ELR (cell line): ENCODE measurements at places on chromosomes 12 and 14.

DNA sequence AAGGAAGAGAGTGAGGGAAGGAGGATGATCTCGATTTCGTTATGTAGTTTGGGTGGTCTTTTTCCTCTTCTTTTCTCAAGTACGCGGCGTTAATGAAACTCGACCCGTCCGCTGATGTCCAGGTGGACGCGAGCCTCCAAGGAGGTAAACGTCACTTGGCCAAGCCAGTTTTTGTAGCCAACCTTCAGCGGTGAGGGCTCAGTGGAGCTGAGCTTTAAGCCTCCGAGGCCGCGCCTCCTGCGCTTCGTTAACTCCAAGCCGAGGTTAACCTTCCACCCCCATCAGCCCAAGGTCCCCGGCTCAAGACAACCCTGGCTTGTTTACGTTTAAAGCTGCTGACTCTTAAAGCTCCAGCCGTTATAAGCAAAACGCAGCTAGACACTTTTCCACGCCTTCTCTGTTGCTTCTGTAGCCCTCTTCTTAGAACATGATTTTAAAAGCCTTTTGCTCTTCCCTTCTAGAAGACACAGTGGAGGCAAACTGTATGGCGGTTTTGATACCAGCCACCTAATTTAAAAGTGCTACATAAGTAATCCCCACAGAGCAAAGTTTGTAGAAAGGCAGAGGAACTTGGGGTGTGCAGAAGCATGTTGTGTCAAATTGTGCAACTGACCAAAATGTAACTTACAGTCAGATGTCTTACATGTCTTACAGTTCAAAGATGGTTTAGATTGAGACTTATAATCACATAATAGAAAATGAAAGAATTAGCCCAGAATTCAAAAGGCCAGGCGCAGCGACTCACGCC is 923 bp upstream of the ITPR2 start:
- DNase-seq = peak; percentile 58

DNA sequence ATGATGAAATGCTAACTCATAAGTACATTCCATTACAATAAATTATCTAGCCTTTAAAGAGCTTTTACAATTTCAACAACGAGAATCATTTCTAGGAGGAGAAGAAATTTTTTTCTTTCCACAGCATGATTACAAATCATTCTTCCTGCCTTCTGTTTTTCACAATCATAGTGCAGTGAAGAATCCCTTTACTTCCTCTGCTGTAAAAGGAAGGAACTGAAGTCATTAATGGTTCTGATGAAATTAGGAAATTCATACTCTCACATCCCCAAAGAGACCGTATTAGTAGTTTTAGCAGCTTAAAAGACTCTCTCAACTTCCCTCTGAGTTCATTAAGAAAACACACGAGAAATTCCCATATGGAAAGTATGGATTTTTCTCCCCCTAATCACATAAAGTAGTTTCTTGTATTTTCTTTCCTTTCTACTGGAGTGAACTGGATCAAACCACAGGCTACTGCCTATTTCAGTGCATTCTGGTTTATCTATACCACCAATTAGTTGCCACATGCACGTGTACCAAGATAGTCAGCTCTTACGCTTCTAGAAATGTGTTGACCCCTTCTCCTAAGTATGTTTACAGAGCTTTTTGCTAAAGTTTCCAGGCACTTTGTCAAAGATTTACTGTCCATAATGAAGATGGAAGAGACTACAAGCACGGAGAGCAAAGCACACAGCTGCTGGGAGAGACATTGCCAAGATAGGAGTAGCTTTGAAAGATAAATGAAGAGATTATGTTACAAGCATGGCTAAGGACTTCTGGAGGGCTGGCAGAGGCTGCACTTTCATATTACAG is 58.9 kb upstream of the KITLG start:
- DNase-seq = peak; percentile 24

- DNase-seq = no peak
These were observed 77.1 kb upstream of the DICER1 start for GRCh38 chr14:95234426-95234825.

- no peak for DNase-seq
These were observed 10.5 kb downstream of the TM7SF3 start for GRCh38 chr12:27003421-27004381.

GRCh38 chr12:69886109-69886508 is 61.1 kb downstream of the MYRFL start:
- no peak for DNase-seq

DNA sequence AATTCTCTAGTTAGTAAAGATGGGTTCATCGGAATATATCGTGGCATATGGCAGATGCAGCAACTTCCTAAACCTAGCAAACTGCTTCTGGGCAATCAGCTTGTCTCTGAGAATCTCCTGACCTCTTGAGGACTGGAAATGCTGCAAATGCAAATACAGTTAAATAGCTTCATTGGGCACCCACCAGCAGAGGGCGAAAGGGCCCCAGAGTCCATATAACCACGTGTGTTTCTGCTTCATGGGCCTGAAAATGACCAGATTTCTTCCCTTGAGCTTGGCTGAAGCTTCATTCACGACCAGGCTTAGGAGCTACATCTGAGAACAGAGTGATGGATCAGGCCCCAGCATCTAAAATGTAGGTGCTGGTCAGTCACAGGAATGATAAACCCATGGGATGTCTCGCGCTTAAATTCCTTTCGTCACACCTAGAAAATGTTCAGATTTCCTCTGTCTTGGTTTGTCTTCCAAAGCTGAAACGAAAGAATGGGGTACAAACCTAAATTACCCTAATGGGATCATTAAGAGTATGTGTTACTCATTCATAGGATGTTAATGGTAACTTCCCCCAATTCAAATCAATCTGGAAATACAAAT is 1482.5 kb upstream of the TMEM132C start:
- peak; percentile 38 for DNase-seq

- no peak for DNase-seq
These were observed 175.7 kb downstream of the RIMBP2 start for GRCh38 chr12:130540376-130540775.

DNA sequence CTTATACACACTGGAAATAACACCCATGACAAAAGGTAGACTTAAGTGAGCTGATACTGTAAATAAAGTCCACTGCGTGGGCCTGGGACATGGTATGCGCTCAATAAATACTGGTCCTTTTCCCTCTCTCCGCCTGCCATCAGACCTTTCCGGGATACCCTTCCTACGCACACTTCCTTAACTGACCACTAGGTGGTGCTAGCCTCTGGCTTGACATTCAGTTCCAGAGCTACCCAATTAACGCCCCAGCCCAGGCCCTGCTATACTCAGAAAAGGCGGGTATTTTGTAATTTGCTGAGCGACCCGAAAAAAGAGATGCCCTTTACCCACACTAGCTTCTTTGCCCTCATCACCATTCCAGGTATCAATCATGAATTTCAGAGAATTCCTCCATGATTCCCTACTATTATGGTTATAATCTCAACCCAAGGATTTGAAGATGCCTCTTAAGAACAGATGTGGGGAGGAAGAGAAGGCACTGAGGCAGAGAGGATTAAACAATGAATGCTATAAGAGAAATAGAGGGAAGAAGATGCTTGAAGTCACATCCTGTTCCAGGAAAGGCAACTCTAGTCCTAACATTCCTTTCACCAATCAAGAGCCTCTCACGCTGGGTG is 3.9 kb upstream of the LRP1 start:
- peak; percentile 83 for DNase-seq

DNA sequence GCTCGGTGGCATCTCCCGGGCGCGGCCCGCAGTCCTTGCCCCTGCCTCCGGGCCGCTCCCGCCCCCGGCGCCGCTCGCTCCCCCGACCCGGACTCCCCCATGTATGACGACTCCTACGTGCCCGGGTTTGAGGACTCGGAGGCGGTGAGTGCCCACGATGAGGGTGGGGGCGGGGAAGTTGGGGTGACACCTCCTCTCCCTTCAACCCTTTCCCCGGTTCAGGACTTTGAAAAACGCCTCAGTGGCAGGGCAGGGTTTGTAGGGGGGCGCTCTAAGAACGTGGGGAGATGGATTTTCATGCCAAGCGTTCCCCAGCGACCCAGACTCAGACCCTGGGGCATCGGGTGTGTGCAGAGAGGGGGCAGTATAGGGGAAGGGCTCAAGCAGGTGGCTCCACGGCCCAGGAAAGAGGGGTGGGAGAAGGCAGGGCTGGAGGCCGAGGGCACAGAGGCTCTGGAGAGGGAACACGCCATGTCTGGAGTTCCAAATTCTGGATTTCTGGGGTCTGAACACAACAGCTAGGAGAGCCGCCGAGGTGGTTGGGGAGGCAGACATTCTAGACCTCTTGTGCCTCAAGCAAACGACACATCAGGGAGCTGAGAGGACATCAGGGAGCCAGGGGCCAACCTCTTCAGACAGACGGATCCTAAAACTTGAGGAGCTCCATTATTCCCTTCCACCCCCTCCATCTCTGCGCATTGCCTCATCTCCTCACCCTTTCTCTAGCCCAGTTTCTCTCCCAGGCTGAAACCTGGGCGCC is 715 bp downstream of the CACNB3 start:
- DNase-seq = no peak

- no peak for DNase-seq
These were observed 26.9 kb upstream of the FERMT2 start for GRCh38 chr14:52977798-52978197.

- DNase-seq = no peak
These were observed 882.3 kb downstream of the RPS29 start for GRCh38 chr14:48703728-48704467.
